ENCODE measurements at places on chromosomes 12 and 14. TPM values are rescaled to one million over a fixed set of nuclear protein-coding genes. Genes with fewer than 3 reads are reported as not detected.

DNA sequence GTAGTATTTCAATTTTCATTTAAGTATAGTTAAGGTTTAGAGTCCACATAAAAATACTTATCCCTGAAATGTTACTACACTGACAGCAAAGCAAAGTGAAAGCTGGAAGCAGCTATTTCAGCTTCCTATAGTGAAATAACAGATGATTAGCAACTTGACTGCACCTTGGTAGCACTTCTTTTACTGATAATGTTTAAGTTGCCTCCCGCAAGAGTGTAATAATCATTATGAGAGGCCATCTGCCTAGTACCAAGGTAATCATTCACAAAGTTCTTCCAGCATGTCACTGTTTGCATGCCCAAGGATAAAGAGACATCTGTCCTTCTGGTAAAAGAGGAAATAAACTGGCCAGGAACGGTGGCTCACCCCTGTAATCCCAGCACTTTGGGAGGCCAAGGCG lies 69.8 kb downstream of the LIN7A start:
- DNase-seq: no peak

DNA sequence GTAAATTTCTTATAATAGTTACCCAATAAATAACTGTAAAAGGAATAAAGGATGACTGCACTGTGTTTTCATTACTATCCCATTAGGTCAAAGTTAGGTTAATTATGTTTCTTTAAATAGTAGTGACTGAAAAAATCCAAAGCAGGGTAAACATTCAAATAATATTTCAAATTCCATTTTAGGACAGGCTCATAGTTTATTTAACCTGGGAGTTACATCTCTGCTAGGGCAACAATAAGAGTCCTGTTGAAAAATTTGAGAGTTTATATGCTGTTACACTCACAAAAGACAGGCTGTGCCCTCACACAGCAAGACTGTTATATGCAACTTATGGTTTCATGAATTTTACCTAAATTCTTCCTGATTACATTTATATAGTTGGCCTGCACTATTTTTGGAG lies 8.0 kb downstream of the ERP27 start:
- no peak for DNase-seq

- DNase-seq: no peak
Measured at GRCh38 chr12:108572166-108572790, 9.9 kb downstream of the ISCU start.

- no peak for DNase-seq
Measured at GRCh38 chr12:108620236-108620879, 13.3 kb downstream of the SELPLG start.

MYRFL gene
- not detected for polyA plus RNA-seq

SDR39U1 gene
- polyA plus RNA-seq: 88.5 TPM

A2M gene
- 244 TPM for polyA plus RNA-seq

LTBP2 gene
- polyA plus RNA-seq: 3.5 TPM

DENND5B gene
- 11.2 TPM for polyA plus RNA-seq

KERA gene
- not detected for polyA plus RNA-seq

Measured in heart right ventricle (tissue), 16 donors.